ENCODE measurements at places on chromosomes 11 and 22.

- H3K4me1 ChIP-seq: no peaks in the 10 kb centered on the region
- no peaks in the 10 kb centered on the region for H3K36me3 ChIP-seq
- no peak overlapping the region for H3K27ac ChIP-seq
Observed at GRCh38 chr11:42049186-42049585, 589.7 kb upstream of the LRRC4C start.

DNA sequence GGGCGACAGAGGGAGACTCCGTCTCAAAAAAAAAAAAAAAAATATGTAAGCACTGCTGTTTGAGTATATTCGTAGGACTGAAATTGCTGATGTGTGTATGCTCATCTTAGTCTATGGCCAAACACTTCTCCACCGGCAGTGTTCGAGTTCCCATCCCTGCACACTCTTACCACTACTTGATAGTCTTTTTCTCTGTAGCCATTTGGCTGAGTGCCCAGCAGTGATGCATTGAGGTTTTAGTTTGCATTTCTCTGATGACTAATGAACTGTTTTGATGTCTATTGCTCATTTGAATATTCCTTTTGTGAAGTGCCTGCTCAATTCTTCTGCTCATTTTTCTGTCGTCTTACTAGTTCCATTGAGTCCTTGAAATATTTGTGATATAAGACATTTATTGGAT is 1.9 kb downstream of the TIRAP start:
- peaks cover 21% of the 10 kb centered on the region for H3K4me1 ChIP-seq
- peak overlapping the region; percentile 5 for H3K4me3 ChIP-seq
- H3K36me3 ChIP-seq: peaks cover 31% of the 10 kb centered on the region
- H3K27me3 ChIP-seq: no peaks in the 10 kb centered on the region

DNA sequence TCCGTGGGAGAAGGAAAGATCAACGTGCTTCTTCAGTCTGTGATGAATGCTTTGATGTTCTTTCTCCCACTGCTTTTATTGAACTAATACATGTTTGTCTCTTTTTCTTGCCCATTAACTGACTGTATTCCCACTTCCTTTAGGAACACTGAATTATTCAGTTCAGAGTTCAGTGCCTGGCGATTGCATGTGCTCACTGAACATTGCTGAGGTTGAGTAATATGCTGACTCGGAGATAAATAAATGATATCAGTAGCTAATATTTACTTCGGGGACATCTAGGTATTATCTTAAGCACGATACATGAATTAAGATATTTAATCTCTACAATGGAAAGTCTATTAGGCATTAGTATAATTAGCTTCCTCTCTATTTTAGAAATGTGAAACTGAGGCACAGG is 102.3 kb upstream of the OR5AK2 start:
- H3K27ac ChIP-seq: no peak overlapping the region
- H3K36me3 ChIP-seq: no peaks in the 10 kb centered on the region
- peaks cover 10% of the 10 kb centered on the region for H3K4me1 ChIP-seq
- no peak overlapping the region for H3K4me3 ChIP-seq
- DNase-seq: no peak

GRCh38 chr22:31647523-31648320 is 14.3 kb downstream of the PISD start:
- H3K4me1 ChIP-seq: peaks cover 34% of the 10 kb centered on the region
- H3K36me3 ChIP-seq: no peaks in the 10 kb centered on the region
- no peak for DNase-seq
- no peaks in the 10 kb centered on the region for H3K27me3 ChIP-seq
- H3K27ac ChIP-seq: peak overlapping the region; percentile 72

- H3K36me3 ChIP-seq: no peaks in the 10 kb centered on the region
- no peak overlapping the region for H3K27ac ChIP-seq
- no peaks in the 10 kb centered on the region for H3K27me3 ChIP-seq
- H3K4me3 ChIP-seq: no peak overlapping the region
Observed at GRCh38 chr11:36165621-36166397, 123.4 kb downstream of the COMMD9 start.

DNA sequence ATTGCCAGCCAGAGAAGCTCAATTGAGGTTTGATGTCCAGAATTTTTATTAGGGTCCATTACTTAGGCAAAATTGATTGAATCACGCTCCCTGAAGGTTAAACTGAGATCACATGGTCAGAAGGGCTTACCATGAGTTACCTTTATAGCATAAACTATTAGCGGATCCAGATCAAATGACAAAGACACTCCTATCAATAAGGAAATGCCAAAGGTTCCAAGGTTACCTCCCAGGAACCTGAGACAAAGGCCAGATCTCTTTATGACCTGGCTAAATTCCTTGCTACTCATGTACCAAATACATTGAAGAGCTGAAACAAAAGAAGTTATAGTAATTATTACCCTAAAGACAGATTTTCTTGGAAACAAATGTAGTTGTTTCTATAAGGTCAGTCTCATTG is 27.8 kb upstream of the ANO5 start:
- H3K4me1 ChIP-seq: no peaks in the 10 kb centered on the region
- no peaks in the 10 kb centered on the region for H3K36me3 ChIP-seq
- no peaks in the 10 kb centered on the region for H3K27me3 ChIP-seq

- DNase-seq: no peak
- no peak overlapping the region for H3K27ac ChIP-seq
- H3K4me3 ChIP-seq: no peak overlapping the region
- no peaks in the 10 kb centered on the region for H3K4me1 ChIP-seq
Observed at GRCh38 chr11:132734217-132734616, 798.1 kb downstream of the OPCML start.

- H3K4me1 ChIP-seq: no peaks in the 10 kb centered on the region
- H3K27me3 ChIP-seq: no peaks in the 10 kb centered on the region
- no peaks in the 10 kb centered on the region for H3K36me3 ChIP-seq
- no peak overlapping the region for H3K4me3 ChIP-seq
- DNase-seq: no peak
Observed at GRCh38 chr11:65058012-65058411, 341 bp downstream of the NAALADL1 start.

DNA sequence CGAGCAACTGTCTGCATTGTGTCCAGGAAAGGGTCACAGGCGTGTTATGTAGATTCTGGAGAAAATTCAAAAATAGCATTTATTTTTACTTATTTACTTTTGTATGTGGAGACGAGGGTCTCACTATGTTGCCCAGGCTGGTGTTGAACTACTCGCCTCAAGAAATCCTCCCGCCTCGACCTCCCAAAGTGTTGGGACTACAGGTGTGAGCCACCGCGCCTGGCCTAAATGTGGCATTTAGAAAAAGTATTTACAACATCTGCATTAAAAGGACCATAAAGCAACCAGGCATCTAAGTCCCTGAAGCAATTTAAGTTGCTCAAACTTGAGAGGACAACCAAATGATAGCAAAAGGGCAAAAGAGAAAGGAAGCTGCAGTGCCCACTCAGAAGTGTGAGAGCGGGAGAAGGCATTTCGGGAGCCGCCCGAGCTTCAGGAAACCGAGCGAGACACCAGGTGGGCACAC is 595 bp downstream of the TRIM66 start:
- peaks cover 23% of the 10 kb centered on the region for H3K36me3 ChIP-seq
- H3K27me3 ChIP-seq: no peaks in the 10 kb centered on the region
- H3K27ac ChIP-seq: peak overlapping the region; percentile 97
- no peak for DNase-seq

DNA sequence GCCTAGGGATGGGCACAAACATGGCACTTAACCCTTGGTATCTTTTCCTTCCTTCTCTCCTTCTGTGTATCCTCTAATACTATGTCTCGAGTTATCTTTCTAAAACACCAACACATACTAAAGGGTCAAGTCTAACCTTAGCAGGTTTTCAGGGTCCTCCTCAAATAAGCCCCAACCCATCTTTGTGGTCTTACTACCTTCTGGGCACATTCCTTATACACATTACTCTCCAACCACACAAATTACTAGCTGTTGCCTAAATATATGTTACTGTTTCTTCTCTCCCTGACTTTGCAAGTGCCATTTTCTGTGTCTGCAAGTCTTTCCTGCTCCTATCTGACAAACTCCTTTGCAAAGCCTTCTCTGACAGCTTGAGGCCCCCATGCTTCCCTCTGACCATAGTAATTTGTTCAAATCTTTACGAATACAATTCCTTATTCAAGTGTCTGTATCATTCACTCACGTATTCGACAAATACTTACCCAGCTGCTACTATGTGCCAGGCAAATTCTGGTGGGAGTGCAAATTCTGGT is 15.8 kb upstream of the NUP160 start:
- no peaks in the 10 kb centered on the region for H3K36me3 ChIP-seq
- H3K4me1 ChIP-seq: peaks cover 6% of the 10 kb centered on the region
- no peak overlapping the region for H3K4me3 ChIP-seq
- no peaks in the 10 kb centered on the region for H3K27me3 ChIP-seq
- no peak for DNase-seq

DNA sequence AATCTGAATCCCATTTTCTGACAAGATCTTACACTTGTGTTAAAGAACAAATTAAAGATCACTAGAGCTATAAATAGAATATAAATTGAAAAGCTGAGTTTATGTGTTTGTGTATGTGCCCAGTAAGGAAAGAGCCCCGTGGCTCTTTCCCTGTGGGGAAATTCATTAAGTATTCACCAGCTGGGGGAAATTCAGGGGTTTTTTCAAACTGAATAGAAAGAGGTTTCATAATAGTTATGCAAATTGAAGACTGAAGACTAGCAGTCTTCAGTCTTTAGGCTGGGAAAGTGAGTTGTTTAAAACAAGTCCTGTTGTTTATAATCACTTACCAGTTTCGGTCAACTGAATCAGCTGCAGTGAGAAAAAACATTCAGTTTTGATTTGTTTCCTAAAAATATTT is 11.3 kb upstream of the MS4A7 start:
- H3K27me3 ChIP-seq: no peaks in the 10 kb centered on the region
- DNase-seq: no peak
- H3K4me3 ChIP-seq: no peak overlapping the region
- H3K4me1 ChIP-seq: peaks cover 13% of the 10 kb centered on the region

DNA sequence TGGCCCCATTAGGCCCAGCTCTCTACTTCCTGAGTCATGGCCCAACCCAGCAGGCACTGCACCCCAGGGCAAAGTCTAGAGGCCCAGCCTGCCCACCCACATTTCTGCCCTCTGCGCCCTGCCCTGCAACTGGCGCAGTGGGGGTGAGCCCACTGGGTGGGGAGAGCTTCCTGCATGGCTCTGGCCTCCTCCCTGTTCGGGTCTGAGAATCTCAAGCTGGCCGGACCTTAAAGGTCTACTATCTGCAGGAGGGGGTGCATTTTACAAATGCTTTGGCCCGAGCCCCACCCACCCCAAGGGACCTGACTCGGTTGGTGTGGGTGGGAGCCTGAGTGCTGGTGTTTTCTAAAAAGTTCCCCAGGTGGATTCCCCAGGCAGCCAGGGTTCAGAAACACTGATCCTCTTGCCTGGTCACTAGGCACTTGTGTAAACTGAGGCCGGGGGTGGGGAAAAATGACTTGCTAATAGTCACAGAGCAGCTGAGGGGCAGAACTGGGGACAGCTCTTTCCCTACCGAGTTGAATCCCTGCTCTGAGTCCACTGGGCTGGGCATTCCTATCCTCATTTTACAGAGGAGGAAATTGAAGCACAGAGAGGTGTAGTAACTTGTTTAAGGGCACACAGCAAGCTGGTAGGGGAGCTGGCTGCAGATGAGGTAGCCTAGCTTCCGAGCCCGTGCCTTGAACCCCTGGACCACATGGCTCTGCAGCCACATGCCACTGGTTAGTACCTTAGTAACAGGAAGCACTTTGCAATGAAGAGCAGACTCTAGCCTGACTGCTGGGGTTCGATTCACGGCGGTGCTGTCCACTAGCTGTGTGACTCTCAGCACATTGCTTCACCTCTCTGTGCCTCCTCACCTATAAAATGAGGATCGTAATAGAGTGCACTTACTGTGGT is 36.3 kb downstream of the CD82 start:
- DNase-seq: no peak
- H3K4me1 ChIP-seq: peaks cover 22% of the 10 kb centered on the region
- peak overlapping the region; percentile 18 for H3K27ac ChIP-seq
- H3K4me3 ChIP-seq: no peak overlapping the region

DNA sequence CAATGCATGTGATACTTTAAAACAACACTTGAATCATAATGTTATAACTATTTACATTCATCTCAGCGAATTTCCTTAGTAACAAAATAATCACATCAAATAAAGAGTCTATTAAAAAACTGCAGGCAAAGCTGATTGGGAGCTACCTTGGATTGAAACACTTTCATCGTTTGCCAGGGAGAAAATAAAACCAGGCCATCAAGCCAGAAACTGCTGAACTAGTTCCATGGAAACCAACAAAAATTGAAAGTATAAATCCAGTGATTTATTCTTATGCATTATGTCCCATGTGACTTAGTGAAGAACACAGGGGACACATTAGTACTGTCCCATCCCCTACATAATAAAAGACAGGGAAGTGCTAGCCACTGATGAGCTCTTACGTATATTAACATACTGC is 21.7 kb downstream of the SLC35F2 start:
- H3K27ac ChIP-seq: no peak overlapping the region
- DNase-seq: no peak
- no peak overlapping the region for H3K4me3 ChIP-seq
- no peaks in the 10 kb centered on the region for H3K27me3 ChIP-seq
- peaks cover 62% of the 10 kb centered on the region for H3K4me1 ChIP-seq
- no peaks in the 10 kb centered on the region for H3K36me3 ChIP-seq

Data from esophagus squamous epithelium (tissue), 5 donors.